ENCODE measurements at places on chromosomes 1 and 21.

- DNase-seq = no peak
These were observed 80.9 kb upstream of the ADAMTS5 start for GRCh38 chr21:27047658-27048314.

DNA sequence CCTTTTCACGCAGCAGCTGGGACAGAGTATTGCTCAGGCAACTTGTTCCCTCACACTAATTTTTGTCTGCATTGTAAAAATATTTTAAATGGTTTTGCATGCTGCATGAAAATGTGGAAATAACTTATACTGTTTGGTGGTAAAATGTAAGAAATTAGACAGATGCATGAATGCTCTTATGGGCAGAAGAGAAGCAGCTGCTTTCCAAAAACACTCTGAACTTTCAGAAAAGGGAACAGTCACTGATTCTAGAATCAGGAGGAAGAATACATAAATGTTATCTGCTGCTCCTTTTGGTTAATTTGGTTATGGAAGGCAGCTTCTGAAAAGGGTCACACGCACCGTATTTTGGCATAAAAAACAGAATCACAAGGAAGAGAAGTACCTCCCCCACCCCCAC lies 87.0 kb upstream of the RUNX1 start:
- DNase-seq = no peak

- DNase-seq = no peak
These were observed 10.7 kb upstream of the LAMB3 start for GRCh38 chr1:209662879-209663327.

DNA sequence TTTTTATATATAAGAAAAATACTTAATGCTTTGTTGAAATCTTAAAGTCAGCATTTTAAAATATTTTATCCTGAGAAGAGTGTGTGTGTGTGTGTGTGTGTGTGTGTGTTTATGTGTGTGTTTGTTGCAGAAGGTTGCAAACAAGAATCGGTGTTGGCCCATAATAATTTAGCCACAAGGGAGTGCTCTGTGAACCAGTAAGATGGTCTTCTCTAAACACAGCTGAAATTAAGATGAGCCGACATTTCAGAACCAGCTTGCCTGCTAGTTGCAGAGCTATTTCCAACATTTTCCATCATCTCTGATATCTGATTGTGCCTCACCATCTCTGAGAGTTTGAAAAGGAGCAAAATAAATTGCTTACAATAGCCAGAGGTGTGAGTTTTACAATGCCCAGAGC lies 158.8 kb upstream of the SGIP1 start:
- no peak for DNase-seq

- no peak for DNase-seq
These were observed 130.4 kb downstream of the HS2ST1 start for GRCh38 chr1:87044840-87045239.

DNA sequence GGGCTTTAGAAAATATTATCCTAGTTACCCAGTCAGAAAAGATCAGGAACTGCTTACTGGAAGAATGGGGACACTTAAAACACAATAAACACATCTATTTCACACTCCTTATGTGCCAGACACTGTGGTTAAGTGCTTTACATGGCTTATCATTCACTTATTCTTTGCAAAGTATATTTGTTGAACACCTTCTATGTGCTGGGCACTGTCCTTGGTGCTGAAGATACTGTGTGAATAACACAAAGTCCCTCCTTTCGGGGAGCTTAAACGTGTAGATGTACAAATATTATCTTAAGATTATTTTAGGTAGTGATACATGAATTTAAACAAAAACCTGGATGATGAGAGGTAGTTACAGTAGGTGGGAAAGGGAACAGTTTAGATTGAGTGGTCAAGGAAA lies 169.3 kb downstream of the ST6GALNAC5 start:
- no peak for DNase-seq

- DNase-seq = no peak
These were observed 468.1 kb downstream of the ADGRL2 start for GRCh38 chr1:82268826-82269225.

GRCh38 chr1:21244986-21245687 lies 45.1 kb downstream of the ECE1 start:
- no peak for DNase-seq

DNA sequence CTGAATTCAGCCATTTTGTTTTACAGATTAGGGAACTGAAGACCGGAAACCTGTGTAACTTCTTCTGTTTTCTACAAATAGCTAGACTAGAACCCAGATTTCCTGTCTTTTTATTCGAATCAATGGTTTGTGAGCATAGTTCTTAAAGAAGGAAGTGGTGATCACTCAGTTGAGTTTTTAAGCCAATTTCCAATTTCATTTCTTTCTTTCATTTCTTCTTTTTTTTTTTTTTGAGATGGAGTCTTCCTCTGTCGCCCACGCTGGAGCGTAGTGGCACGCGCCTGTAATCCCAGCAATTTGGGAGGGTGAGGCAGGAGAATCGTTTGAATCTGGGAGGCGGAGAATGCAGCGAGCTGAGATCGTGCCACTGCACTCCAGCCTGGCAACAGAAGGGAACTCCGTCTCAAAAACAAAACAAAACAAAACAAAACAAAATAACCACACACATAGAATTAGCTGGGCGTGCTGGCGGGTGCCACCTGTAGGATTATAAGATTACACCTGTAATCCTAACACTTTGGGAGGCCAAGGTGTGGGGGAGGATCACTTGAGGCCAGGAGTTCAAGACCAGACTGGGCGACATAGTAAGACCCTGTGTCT lies 3.0 kb upstream of the MDM4 start:
- no peak for DNase-seq

DNA sequence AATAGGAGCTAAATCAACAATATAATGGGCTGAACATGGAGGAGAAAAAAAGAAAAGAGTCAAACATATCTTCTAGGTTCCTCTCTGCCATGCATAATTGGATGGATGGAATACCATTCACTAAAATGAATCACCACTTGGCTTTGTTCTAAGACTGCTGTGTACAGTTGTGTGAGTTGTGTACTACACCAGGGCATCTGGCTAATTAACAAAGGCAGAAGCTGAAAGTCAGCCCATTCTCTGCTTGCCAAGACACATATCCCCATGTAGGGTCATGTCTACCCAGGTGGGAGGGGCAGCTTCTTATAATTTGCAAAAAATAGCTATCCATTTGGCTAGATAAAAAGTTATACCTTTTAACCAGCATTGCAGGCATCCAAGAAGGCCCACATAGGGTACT lies 21.0 kb downstream of the JUN start:
- no peak for DNase-seq

- peak; percentile 39 for DNase-seq
These were observed 8.7 kb upstream of the LGR6 start for GRCh38 chr1:202184750-202185460.

- no peak for DNase-seq
These were observed 15.4 kb upstream of the ERO1B start for GRCh38 chr1:236297161-236297560.

- no peak for DNase-seq
These were observed 719.4 kb upstream of the PTBP2 start for GRCh38 chr1:96002201-96002600.

DNA sequence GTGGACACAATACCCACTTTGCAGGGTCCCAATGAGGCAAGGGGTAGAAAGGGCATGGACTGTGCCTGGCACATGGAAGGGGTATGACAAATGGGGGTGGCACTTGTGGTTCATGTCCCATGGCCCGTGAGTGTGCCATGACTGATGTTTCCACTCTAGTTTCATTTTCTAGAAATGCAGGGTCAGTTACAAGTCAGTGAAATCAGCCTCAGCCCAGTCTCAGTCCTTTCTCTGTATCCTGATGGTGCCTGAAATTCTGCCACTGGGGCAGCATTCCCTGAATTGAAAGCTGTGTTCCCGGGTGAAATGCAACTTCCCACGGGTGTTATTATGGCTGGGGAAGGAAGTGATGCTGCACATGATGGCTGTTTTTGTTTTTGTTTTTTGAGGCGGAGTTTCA lies 110.8 kb upstream of the ZBTB40 start:
- no peak for DNase-seq

DNA sequence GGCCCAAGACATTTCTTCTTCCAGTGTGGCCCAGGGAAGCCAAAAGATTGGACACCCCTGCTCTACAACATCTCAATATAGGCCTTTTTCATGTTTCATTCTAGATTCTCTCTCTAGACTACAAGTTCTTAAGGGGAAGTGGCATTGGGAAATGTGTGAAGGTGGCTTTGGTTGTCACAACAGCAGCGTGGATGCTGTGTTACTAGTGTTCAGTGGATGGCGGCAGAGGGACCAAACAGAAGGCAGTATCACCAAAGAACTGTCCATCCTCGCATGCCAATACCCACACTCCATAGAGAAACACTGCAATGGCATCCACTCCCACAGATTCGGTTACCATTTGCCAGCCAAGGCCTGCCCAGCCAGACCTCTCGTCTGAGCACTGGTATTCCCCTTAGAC lies 24.3 kb upstream of the IFNAR2 start:
- no peak for DNase-seq

- DNase-seq = no peak
These were observed 310.5 kb downstream of the PRDM2 start for GRCh38 chr1:14010476-14010875.

- no peak for DNase-seq
These were observed 51.9 kb downstream of the DISP3 start for GRCh38 chr1:11530731-11531311.

DNA sequence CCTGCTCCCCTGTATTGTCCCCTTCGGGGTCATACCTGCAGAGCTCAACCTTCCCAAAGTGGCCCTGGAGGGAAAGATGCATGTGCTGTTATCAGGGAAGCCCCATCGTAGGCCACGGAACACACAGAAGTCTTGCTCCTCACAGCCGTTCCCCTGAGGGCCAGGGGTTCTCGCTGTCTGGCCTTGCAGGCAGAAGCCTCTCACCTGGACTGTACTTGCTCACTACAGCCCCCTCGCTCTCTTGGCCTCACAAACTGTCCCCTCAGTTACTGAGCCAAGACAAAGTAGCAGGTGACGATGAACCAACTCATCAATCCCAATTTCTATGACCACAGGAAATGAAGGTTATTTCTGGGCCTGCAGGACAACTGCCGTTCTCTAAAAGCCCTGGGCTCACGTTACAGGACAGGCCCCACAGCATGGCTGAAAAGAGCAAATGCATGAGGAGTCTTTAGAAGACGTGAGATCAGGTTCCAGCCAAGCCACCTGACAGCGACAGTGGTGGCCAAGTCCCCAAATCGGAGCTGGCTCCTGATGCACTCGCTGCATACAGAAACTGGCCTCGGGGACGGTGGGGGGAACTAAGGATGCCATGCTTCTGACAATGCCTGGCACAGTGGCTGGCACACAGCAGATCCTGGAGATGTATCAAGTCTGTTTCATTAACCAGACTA lies 95.0 kb downstream of the RAVER2 start:
- no peak for DNase-seq

DNA sequence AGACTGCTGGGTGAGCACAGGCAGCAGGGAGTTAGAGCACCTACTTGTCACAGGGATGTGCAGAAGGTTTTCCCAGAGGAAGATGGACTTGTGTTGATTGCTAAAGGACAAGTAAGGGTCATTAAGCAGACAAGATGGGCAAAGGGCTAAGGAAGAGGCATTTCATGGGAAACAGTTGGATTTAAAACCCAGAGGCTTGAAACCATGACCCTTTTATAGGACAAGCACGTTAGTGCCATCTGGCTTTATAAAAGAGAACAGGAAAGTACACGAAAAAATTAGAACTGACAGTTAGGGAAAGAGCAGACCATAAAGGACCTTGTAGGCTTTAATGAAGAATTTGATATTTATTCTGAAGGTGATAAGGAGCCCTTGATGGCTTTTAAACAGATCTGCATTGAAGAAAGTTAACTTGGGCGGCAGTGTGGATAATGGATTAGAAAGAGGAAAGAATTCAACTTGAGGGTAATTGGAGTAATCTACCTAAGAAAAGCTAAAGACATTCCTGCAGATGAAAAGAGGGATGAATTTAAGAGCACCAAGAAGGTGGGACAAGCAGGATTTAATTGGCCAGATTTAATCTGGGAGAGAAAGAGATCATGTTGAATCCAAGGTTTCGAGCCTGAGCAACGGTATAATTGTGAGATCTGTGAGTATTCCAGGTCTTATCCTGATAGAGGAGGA lies 68.6 kb downstream of the ZC3H11B start:
- no peak for DNase-seq

GRCh38 chr1:43879996-43880395 lies 53.6 kb upstream of the ARTN start:
- DNase-seq = no peak
